ENCODE measurements at places on chromosomes 3 and 15.
A peak's percentile ranks its signal among the peaks of the same experiment; 100 is the strongest.

DNA sequence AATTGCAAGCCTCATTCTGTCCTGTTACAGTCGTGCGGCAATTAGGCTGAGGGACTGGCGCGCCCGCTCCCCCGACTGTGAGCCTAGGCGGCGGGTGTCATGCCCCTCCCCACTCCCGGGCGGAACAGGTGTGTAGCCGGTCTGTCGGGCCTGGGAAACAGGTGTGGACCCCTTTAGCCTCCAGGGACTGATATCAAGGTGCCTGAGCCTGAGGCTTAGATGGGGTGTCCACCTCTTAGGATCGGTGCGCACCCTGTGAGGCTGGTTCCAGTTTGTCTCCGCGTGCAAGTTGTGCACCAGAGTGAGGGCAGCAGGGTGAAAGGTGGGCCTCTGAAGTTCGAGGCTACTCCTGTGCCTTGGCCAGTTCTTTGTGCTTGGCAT is 686 bp downstream of the VPS8 start:
- peak; percentile 83 for DNase-seq

DNA sequence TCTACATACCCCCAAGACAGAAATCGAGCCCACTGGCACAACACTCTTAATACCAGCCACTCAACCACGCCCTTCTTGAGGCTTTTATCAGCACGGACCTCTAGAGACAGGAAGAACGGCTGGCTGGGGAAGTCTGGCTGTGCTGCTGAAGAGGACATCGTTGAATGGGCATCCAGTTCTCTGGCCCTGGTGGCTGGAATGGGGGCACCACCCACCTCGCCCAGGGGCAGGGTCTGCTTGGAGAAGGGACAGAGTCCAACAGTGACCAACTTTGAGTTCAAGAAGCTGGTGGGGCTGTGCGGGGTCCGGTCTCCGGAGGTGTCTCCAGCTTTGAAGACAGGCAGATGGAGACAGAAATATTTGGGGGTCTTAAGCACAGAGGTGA is 77.5 kb downstream of the ATP10A start:
- no peak for DNase-seq

GRCh38 chr3:185960522-185961288 is 22.9 kb upstream of the TRA2B start:
- no peak for DNase-seq

- no peak for DNase-seq
These were observed 113.2 kb downstream of the MBNL1 start for GRCh38 chr3:152381881-152382295.

- DNase-seq: peak; percentile 94
These were observed at the start of the genes DTX3L and PARP9 for GRCh38 chr3:122564155-122564912. TSS of gene DTX3L (plus strand) at chr3:122564338. CDS start at chr3:122564427, 89 bp downstream. TSS of gene PARP9 (minus strand) at chr3:122564300. CDS start at chr3:122559620, 4,680 bp downstream.

DNA sequence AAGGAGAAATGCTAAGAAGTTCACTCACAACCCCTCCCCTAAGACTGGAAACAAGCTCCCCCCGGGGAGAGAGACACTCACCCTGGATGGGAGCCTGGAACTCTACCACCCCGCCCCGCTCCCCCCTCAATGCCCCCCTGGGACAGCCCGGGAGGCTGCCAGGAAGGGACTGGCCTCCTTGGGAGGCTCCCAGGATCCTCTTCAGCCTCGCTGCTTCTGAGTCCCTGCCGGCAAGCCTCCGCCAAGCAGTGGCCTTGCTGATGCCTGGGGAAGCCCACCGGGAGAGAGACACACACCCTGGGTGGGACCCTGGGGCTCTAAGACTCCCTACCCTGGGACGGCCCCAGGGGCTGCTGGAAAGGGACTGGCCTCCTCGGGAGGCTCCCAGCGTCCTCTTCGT is 33.4 kb downstream of the CPEB1 start:
- peak; percentile 53 for DNase-seq

- DNase-seq: no peak
These were observed 644.6 kb downstream of the CADM2 start for GRCh38 chr3:85603378-85603777.

- DNase-seq: no peak
These were observed 533.1 kb upstream of the NAALADL2 start for GRCh38 chr3:174325834-174326700.

- no peak for DNase-seq
These were observed 180.2 kb downstream of the TNIK start for GRCh38 chr3:171279972-171280371.

GRCh38 chr3:134366221-134366927 is 7.9 kb downstream of the AMOTL2 start:
- no peak for DNase-seq

DNA sequence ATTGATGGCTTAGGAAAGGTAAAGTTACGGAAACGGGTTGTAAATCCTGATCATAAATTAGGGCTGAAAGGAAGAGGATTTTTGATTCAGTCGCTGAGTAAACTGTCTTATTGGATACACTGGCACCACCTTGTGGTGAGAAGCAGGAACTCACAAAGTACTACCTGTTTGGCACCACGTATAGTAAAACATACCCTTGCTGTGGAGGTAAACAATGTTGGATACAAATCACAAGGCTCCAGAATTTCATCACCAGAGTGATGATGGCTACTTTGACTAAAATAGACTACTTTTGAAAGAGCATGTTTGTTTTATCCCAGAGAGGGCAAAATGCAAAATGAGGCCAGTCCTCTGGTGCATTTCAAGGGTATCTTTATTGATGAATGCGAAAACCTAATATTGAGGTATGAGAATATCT is 216.9 kb downstream of the IGSF11 start:
- DNase-seq: peak; percentile 25

- DNase-seq: peak; percentile 80
These were observed 37.8 kb downstream of the LSM3 start for GRCh38 chr3:14216257-14217048.

- DNase-seq: no peak
These were observed 64.7 kb upstream of the XCR1 start for GRCh38 chr3:46091741-46092701.

DNA sequence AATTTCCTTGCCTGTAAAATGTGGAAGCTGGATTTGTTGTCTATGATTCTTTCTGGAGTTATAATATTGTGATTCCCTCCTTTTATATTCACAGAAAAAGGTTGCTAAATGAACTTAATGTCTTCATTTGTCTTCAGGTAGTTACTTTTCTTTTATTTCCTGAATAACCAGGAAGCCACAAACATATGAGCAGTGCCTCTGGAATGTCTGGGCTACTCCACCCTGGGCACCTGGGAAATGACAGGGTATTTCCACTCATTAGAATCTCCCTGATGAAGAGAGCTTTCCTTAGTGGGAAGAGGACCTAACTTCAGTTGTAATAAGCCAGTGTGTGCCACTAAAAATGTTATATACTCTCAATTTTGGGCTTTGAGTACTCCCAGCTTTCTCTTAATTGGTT is 3.8 kb upstream of the SLMAP start:
- DNase-seq: peak; percentile 42

DNA sequence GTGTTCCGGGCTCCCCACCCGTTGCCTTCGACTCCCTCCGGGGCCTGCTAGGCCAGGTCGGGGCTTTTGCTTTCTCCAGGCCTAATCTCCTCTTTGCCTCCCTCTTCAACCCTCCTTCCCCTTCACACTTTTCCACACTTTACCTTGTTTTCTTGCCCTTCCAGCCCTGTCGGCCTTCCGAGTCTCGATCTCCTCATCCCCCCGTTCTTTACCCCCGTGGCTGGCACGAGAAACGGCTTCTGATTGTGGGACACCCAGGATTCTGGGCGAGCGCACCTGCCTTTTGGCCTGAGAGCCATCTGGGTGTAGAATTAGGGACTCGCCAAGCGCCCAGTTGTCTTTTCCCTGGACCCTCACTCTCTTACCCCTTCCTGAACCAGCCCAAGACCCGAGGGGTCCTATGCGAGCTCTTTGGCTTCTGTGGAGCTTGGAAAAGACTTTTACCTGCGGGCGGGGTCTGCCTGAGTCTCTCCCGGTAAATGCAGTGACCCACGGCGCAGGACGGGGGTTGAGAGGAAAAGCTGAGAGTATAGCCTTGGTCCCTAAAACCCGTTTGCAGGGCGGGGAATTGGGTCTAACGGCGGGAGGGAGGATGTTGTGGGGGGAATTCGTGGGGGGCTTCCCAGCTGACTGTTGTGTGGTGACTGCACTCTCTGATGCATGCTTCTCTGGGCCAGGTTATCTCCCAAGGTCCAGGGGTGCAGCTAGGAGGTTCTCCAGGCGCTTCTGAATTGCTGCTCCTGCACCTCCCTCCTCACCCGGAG is 5.5 kb upstream of the ONECUT1 start:
- no peak for DNase-seq

DNA sequence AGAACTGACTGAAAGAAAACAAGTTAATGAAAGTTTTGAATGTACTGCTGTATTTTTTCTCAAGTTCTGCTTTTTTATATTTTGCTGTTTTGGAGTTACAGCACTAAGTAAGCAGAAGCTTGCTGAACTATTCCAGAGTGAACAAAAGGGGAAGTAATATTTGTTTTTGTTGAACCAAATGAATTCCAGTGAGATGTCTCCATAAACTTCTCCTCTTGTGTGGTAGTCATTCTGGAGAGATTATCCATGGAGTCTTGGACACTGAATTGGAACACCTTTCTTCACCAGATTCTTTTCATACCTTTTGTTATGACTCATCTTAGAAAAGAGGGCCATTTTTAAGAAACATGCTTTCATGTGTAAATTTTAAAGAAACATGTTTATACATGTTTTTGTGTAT is 8.8 kb downstream of the ANKUB1 start:
- no peak for DNase-seq

GRCh38 chr3:135444058-135444457 is 521.5 kb upstream of the PPP2R3A start:
- no peak for DNase-seq

DNA sequence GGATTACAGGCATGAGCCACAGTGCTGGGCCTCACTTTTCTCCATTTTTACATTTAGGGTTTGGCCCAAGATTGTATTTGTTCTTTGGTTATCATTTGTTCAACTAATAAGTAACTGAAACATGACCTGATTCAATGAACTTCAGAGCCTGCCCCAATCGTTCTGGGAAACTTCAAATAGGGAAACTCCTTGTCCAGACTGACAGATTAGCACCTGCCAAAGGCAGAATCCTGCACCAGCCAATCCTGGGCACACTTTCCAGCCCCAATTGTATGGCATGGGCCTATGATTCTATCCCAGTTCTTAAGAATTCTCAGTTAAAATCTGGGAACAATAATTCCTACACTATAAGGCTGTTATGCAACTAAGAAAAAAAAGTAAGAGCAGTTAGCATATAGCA is 18.3 kb upstream of the RAB43 start:
- no peak for DNase-seq

DNA sequence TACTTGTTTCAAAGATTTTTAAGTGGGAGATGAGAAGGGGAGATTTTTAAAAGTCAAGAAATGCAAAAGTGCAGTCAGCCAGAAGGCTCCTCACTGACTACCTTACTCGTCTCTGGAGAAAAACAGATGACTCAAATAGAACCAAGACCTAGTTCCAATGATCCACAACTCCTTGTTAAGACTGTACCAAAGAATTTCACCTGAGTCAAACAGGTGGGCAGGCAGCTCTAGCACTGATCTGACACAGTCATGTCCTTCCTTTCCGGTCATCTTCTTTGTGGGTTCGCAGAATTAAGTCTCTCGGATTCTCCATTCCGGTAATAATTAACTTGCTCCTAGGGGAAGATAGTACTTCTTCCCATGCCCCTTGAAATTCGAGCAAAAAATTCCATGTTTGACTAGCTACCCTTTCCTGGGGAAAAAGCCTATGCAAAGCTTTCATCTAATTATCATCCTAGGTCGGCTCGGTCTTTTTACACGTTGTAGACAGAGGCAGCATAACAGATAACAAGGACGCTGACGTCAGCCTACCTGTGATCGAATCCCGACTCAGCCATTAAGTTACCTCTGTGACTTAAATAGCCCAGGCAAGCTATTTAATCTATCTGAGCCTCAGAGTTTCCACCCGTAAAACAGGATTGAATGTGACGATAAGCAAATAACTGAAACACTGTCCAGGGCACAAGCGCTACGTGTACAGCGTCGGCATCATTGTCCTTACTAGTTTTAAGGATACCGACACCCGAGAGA is 758 bp downstream of the SELENOK start:
- no peak for DNase-seq

DNA sequence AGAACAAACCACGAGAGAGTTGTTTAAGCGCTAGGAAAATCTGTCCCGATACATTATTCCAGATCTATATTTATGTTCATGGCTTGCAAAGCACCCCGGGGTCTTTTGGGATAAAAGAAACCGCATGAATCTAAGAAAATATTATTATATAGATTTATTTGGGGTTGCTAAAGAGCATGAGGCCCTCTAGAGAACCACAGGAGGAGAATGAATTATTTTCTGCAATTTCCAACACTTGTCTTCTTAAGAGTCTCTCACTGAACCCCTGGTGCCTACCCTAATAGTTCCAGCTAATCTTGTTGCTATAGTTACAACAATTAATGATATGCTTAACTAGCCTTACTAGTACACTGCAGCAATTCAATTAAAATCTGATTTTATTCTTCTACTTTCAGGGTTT is 79.6 kb downstream of the ARRDC4 start:
- no peak for DNase-seq

DNA sequence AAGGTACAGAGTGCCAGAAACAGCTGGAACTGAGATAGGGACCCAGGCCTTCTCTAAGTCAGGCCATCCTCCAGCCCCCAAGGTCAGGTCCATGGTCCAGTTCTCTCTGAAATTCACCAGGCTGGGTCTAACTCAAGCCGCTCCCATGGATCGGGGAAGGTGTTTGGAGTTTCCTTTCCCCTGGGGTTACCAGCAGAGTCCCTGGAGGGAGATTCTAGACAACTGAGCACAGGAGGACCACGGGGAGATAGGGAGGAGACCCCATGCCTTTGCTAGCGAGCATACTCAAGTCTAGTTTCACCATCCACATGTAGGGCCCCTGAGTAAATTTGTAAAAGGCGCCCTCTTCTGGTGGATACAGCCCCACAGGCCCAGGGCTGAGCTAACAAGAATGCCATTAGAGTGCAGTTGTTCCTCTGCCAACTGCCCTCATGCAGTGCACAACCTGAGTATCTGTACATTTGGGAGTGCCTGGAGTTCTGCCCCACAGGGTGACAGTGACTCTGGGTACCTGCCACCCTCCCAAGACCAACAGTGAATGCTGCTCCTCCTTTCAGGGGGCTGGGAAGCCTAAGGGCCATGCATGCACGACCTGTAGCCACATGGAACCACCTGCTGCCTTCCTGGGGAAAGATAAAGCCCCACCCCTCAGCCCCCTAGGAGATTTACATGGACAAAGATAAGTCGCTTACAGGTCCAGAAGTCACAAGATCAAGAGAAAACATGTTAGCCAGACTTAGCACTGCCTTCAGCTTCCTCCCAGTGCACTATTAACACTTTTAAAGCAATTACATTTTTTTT is 89.0 kb downstream of the IQSEC1 start:
- no peak for DNase-seq

GRCh38 chr15:57943171-57943570 is 122.3 kb downstream of the ALDH1A2 start:
- DNase-seq: no peak

All from upper lobe of left lung (tissue), 6 donors.